Tongue (tissue), 3 donors: ENCODE measurements at places on chromosomes 7 and 10. TPM values are rescaled to one million over a fixed set of nuclear protein-coding genes. Genes with fewer than 3 reads are reported as not detected.

DNA sequence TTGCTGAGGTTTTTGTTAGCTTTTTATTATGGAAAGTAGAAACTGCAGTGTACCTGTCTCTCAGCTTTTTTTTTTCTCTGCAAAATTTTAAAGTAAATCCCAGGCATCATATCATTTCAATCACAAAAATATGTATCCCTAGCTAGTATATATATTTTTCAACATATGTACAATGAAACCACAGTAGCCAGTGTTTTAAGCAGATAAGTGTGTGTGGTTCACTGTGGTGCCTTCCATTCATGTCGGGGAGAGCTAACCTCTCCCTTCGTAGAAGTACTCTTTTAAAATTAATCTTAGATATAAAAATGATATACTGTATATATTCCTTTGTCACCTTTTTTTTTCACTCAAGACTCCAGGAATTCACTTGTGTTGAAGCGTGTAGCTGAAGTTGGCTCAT is 22.7 kb downstream of the CUL1 start:
- DNase-seq, result no peak

DNA sequence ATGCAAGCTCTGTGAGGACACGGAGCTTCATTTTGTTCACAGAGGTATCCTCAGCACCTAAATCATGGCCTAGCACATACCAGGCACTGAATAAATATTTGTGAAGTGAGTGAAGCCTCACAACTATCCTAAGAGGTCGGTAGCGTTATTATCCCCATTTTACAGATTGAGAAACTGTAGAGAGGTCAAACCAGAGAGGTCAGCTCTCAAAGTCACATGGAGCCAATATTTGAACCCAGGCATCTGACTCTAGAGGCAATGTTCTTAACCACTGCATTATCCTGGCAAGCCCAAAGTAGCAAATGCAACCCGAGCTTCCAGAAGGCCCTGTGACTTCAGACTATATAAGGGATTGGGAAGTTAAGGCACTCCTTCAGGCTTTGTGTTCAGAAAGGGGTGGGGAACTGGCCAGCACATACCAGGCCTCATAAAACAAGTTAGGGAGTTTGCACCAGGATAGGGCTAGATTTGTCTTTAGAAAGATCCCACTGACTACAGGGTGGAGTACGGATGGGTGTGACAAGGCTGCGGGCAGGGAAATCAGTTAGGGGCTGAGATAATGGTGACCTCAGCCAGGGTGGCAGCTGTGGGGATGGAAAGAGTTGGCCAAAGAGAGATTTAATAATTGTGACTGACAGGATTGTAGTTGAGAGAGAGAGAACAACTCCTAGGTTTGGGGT is 101.4 kb downstream of the TBXAS1 start:
- no peak for DNase-seq

DNA sequence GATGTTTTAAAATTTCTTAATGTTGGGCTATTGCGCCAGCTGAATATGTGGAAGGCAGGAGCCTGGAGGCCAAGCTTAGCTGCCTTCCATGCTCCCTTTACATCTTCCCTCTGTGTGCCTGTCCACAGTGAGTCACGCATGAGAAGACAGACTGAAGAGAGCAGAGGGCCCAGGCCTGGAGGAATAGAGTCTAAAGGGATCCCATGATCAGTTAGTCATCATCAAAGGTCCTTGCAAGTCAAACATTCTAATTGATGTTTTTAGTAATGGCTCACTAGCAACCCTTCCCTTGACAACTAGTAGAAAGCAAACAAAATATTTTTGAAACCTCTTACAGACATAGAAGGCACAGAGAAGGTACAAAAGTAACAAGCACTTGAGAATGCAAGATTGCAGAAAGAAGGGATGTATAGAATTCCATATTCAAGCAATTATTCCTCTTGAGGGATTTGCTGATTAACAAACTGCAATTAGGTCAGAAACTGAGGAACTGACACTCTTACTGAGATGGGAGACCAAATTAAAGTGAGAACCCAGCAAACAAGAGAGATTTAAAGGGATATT is 30.7 kb upstream of the APBB1IP start:
- DNase-seq, result no peak

GRCh38 chr10:118106426-118106825 is 59.7 kb upstream of the RAB11FIP2 start:
- DNase-seq, result peak; percentile 16

DNA sequence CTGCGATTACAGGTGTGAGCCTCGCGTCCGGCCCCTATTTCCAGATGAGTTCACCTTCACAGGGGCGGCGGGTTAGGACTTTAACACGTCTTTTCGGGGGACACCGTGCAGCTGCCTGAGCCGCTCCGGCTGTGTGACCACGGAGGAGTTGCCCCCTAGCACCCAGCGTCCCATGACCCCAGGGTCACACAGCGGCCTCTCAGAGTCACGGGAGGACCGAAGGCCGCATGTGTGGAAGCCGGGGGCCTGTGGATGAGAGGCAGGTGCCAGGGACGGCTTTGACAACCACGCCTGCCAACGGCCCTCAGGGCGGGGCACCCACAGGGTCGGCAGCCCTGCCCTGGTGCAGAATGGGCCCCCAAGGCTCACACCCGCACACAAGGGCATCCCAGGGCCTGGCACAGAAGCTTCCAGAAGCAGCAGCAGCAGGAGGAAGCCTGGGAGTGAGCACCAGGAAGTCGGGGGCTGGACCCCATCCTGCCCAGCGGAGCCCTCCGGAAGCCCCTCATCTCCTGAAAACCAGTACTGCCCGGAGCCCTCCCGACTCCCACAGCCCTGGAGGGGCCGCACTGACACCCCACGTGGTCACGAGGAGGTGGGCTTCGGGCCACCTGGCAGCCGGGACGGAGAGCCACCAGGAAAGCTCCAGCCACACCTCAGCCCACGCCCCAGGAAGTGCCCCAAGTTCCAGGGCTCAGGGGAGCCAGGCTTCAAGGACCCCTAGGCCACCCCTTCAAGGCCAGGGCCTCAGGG is 32.7 kb downstream of the ADAP1 start:
- DNase-seq, result no peak

DNA sequence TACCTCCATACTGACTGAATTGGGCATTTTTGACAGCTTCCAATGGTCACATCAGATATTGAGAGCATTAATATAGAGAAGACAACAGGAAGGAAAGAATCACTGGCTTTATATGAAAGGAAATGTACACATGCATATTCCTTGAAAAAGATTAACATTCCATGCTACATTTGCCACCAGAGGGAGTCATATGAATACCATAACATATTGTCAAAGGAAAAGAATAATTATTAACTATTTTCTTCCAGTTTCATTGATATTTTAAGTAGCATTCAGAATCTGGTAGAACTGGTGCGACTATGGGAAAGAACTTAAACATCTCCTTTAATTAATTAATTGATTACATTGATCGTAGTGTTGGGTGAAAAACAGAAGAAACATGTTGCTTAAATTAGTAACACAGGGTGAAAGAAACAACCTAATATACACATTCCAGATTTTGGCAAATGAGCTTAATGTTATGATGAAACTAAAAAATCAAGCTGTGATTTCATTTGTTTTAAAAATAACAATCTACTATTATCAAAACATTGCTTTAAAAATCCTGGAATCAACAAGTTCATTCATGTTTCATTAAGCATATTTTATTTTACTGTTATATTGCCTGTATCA is 71.5 kb downstream of the GPR85 start:
- peak; percentile 51 for DNase-seq

DNA sequence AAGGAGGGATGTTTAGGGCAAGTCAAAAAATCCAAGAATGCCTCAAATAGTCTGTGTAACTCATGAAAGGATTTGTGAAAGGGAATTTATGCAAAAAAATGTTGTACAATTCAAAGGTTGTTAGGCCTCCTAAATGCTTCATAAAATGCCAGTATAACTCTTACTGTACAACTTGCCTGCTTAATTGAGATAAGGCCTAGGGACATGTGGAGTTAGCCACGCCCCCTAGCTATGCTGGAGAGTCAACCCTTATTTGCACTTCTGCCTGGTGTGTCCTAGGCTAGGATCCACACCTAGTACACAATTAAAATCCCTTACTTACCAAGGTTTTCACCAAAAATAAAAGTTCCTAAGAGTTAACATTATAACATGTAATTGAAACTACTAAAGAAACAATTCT is 77.2 kb downstream of the ZNF680 start:
- DNase-seq, result no peak

GRCh38 chr7:73817121-73817520 is 13.7 kb upstream of the CLDN4 start:
- no peak for DNase-seq

DNA sequence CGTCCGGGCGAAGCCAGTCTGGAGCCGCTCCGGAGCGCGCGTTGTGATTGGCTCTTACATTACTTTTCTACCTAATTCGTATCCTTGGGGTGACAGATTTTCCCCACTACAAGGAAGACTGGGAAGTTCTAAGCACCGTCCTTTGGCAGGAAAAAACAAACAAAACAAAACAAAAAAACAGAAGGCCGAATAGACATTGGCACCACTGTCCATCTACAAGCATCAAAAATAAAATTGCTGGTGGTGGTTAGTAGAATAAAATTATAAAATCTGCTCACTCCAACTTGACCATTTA is 651 bp upstream of the SKAP2 start:
- no peak for DNase-seq

DNA sequence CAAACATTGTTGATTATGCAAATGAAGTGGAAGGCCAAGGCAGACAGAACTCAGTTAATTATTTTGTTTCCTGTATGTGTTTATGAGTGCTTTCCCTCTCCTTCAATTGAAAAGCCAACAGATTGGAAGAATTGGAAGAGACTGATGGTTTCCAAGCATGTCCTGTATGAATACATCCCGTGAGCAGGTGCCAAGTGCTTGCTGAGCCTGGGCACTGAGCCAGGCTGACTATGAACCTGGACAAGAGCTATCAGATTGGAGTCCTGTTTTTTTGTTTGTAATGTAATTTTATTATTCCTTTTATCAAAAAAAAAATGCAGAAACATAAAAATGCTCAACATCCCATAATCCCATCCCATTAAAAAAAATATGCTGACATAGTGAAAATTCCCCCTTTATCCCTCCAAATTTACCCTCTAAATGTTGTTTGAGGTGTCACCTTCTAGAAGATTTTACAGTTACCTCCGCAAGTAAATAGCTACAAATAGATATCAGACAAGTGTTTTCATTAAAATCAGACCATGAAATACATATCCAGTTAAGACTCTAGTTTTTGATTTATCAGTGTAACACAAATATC is 449.5 kb downstream of the GRID1 start:
- peak; percentile 40 for DNase-seq

- no peak for DNase-seq
These were observed 885.2 kb upstream of the SORCS1 start for GRCh38 chr10:108049668-108050067.

GRCh38 chr7:82810558-82811259 is 352.0 kb downstream of the PCLO start:
- DNase-seq, result peak; percentile 67

- no peak for DNase-seq
These were observed 22.1 kb downstream of the CEP55 start for GRCh38 chr10:93518531-93518930.

GRCh38 chr7:2732388-2732787 is 44.4 kb downstream of the AMZ1 start:
- DNase-seq, result no peak

GRCh38 chr10:69483963-69484362 is 32.7 kb downstream of the TSPAN15 start:
- DNase-seq, result no peak

- peak; percentile 98 for DNase-seq
These were observed 26.5 kb downstream of the SCD start for GRCh38 chr10:100373298-100374199.

GRCh38 chr7:90853205-90853604 is 257.1 kb downstream of the CDK14 start:
- DNase-seq, result no peak

- DNase-seq, result no peak
These were observed 476.8 kb downstream of the CCSER2 start for GRCh38 chr10:84805149-84805548.

DNA sequence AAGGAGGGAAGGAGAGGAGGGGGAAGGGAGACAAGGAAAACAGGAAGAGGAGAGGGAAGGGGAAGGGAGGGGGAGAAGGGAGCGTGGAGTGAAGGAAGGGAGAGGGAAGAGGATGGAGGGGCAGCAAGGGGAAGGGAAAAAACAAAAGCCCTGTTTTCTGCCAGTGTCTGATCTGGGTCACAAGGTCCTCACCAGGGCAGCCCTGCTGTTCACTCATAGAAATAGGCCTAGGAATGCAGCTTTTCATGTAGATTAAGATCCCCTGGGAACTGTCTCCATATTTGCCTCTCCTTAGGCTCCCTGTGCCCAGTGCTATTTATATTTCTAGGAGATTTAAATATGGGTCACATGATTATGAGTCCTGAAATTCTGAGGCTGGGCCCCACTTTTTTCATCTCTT is 790.7 kb downstream of the TNS3 start:
- DNase-seq, result no peak

DNA sequence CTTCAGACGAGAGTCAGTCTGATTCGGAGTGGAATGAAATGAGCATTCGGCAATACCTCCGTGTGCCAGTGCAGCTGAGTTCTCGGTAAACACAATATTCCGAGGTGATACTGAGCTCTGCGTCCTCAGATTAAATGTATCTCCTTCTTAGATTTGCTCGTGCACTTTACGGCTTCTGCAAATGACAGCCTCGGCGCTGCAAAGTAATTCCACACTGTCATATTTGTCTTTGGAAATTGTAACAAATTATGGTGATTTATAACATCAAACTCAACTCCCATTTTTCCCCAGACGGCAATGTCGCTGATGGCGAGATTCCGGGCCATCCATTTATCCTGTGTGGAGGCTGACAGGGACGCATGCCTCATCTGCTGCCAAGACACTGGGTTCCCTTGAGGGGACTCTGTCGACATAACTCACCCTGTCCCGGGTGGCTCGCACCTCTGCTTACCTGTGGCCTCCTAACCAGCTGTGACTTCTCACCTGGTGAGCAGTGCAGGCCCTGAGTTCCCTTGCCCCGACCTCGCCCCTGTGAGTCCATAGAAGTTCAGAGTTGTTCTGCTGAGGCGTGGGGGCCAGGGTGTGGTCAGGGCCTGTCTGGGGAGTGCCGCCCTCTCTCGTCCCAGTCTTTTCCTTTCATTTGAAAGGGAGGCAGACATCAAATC is 201.9 kb downstream of the ADARB2 start:
- no peak for DNase-seq

The NPSR1 gene
- total RNA-seq, result not detected

The STEAP1B gene
- 3.0 TPM for total RNA-seq

The TUBB8 gene
- total RNA-seq, result not detected

The UPK3BL1 gene
- total RNA-seq, result 61.3 TPM

The DYDC2 gene
- total RNA-seq, result not detected

The CCDC172 gene
- total RNA-seq, result not detected

The CYP3A7 gene
- 0.21 TPM for total RNA-seq

The LRRC4 gene
- total RNA-seq, result 0.41 TPM

The LIPK gene
- 1.1 TPM for total RNA-seq

The ANKRD61 gene
- total RNA-seq, result not detected

The C10orf105 gene
- 0.10 TPM for total RNA-seq

The ACTL6B gene
- total RNA-seq, result not detected

The NUDT13 gene
- 2.1 TPM for total RNA-seq

The GRID1 gene
- 1.4 TPM for total RNA-seq

The BLNK gene
- 2.2 TPM for total RNA-seq

The TDRD1 gene
- 1.6 TPM for total RNA-seq

The SFMBT2 gene
- total RNA-seq, result 6.7 TPM
